ENCODE measurements at places on chromosomes 4 and X. TPM values are rescaled to one million over a fixed set of nuclear protein-coding genes. Genes with fewer than 3 reads are reported as not detected.

GRCh38 chrX:38970845-38971244, 169.6 kb downstream of the MID1IP1 start:
- DNase-seq, result no peak
- H3K36me3 ChIP-seq, result no peaks in the 10 kb centered on the region
- no peaks in the 10 kb centered on the region for H3K27me3 ChIP-seq
- H3K27ac ChIP-seq, result no peak overlapping the region

GRCh38 chr4:26032142-26032541, 118.1 kb downstream of the SMIM20 start:
- no peak overlapping the region for H3K4me3 ChIP-seq
- DNase-seq, result no peak
- H3K27ac ChIP-seq, result no peak overlapping the region
- H3K4me1 ChIP-seq, result peaks cover 6% of the 10 kb centered on the region
- H3K27me3 ChIP-seq, result no peaks in the 10 kb centered on the region

DNA sequence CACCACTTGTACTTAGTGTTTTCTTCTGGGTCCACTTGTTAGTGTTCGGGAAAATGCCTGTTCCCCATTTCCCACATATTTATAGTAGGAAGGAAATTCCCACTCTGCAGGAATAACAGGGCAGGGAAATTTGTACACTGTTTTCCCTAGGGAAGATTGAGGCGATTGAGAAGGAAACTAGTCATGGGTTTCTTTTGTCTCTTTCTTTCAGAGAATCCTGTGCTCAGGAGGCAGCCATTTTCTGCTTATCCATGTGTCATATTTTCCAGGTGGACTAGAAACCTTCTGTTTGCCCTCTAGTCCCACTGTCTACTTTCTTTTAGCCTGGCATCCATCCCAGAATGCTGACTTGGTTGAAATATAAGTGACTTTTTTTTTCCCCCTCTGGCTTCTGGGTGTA, 299.1 kb upstream of the ANKRD50 start:
- no peak overlapping the region for H3K27ac ChIP-seq
- DNase-seq, result no peak
- no peak overlapping the region for H3K4me3 ChIP-seq
- no peaks in the 10 kb centered on the region for H3K4me1 ChIP-seq
- no peaks in the 10 kb centered on the region for H3K27me3 ChIP-seq

DNA sequence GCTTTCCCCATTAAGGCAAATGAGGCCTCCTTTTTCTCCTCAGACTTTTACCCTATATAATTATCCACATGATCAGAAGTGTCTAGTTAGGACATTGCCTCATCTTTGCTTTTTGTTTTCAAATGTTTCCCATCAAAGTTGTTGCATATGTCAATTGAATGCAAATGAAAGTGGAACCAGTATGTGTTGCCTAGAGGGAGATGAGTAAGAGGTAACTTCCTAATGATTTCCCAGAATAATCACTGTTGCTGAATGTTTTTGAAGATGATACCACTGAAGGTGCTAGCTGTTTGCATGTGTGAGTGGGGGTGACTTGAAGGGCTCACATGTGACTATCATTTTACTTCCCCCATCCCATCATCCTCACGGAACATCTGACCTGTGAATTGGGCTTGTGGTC, 33.9 kb downstream of the PAK3 start:
- H3K4me1 ChIP-seq, result no peaks in the 10 kb centered on the region
- no peak for DNase-seq
- H3K36me3 ChIP-seq, result no peaks in the 10 kb centered on the region

DNA sequence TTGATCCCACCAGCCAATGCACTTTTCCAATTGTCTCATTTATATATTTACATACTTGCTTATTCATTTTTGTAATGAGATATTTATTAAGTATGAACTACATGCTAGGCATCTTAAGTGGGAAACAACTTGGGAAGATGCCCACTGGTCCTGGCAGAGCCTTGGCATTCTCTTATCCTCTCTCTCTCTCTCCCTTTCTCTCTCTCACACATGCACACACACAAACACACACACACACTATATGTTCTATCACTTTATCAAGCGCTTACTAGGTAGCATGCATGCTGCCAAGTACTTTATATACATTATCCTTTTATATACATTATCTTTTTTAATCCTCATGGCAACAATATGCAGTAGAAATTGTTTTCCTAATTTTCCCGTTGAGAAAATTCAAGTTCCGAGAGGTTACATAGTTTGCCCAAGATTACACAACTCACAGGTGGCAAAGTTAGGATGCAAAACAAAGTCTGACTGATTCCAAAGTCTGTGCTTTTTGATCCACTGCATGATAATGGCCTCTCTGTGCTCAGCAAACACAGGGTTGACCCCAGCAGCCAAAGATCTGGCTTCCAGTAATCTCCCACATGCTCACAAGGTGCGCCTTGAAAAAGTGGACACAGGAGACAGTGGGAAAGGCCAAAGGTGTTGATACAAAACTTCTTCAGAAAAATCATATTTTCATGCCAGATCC, 173.1 kb upstream of the KLF3 start:
- peaks cover 2% of the 10 kb centered on the region for H3K4me1 ChIP-seq
- no peaks in the 10 kb centered on the region for H3K36me3 ChIP-seq
- no peak for DNase-seq
- H3K27me3 ChIP-seq, result no peaks in the 10 kb centered on the region

- peaks cover 16% of the 10 kb centered on the region for H3K4me1 ChIP-seq
- H3K27ac ChIP-seq, result peak overlapping the region; percentile 68
- DNase-seq, result no peak
- H3K36me3 ChIP-seq, result no peaks in the 10 kb centered on the region
- no peaks in the 10 kb centered on the region for H3K27me3 ChIP-seq
Measured at GRCh38 chr4:2962614-2963174, 512 bp downstream of the NOP14 start.

DNA sequence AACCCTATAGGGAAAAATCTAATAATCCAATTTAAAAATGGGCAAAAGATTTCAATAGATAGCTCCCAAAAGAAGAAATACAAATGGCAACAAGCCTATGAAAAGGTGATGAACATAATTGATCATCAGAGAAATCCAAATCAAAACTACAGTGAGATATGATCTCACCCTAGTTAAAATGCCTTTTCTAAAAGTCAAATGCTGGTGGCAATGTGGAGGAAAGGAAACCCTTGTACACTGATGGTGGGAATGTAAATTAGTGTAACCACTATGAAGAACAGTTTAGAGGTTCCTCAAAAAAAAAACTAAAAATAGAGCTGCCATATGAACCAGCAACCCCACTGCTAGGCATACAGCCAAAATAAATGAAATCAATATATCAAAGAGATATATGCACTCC, 44.5 kb downstream of the STPG2 start:
- no peaks in the 10 kb centered on the region for H3K4me1 ChIP-seq
- H3K27me3 ChIP-seq, result no peaks in the 10 kb centered on the region
- no peak overlapping the region for H3K27ac ChIP-seq

GRCh38 chrX:42715701-42716262, 62.2 kb downstream of the PPP1R2C start:
- no peak for DNase-seq
- no peaks in the 10 kb centered on the region for H3K36me3 ChIP-seq
- peaks cover 1% of the 10 kb centered on the region for H3K4me1 ChIP-seq
- no peak overlapping the region for H3K27ac ChIP-seq
- no peaks in the 10 kb centered on the region for H3K27me3 ChIP-seq

- no peaks in the 10 kb centered on the region for H3K4me1 ChIP-seq
- H3K27ac ChIP-seq, result no peak overlapping the region
- no peak overlapping the region for H3K4me3 ChIP-seq
Measured at GRCh38 chr4:123083646-123084045, 161.2 kb upstream of the NUDT6 start.

- DNase-seq, result no peak
- H3K27me3 ChIP-seq, result no peaks in the 10 kb centered on the region
- H3K27ac ChIP-seq, result no peak overlapping the region
- peaks cover 2% of the 10 kb centered on the region for H3K4me1 ChIP-seq
- H3K4me3 ChIP-seq, result no peak overlapping the region
Measured at GRCh38 chrX:115360220-115360781, 70.8 kb downstream of the LUZP4 start.

- DNase-seq, result no peak
- H3K36me3 ChIP-seq, result no peaks in the 10 kb centered on the region
- no peaks in the 10 kb centered on the region for H3K4me1 ChIP-seq
Measured at GRCh38 chrX:75421688-75422230, 101.1 kb downstream of the ZDHHC15 start.

- no peak for DNase-seq
- H3K4me1 ChIP-seq, result no peaks in the 10 kb centered on the region
- H3K36me3 ChIP-seq, result no peaks in the 10 kb centered on the region
Measured at GRCh38 chr4:1939664-1940509, 68.7 kb downstream of the NSD2 start.

DNA sequence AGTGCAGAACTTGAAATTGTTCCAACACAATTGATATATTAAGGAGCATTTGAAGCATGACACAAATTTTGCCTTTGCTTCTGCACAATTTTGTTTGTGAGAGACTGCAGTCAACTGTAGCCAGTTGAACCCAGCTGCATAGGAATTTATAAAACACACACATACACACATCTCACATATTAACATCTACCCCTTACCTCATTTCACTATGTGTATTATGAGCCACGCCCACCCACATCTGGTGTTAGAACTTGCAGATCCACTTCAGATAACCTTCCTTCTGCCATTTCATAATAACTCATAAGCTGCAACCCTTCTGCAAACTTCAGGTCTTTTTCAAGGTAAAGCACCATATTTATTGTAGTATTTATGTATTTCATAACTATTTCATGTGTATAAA, 188.1 kb upstream of the WDFY3 start:
- H3K36me3 ChIP-seq, result no peaks in the 10 kb centered on the region
- DNase-seq, result no peak
- H3K4me3 ChIP-seq, result no peak overlapping the region
- H3K4me1 ChIP-seq, result no peaks in the 10 kb centered on the region
- no peaks in the 10 kb centered on the region for H3K27me3 ChIP-seq

DNA sequence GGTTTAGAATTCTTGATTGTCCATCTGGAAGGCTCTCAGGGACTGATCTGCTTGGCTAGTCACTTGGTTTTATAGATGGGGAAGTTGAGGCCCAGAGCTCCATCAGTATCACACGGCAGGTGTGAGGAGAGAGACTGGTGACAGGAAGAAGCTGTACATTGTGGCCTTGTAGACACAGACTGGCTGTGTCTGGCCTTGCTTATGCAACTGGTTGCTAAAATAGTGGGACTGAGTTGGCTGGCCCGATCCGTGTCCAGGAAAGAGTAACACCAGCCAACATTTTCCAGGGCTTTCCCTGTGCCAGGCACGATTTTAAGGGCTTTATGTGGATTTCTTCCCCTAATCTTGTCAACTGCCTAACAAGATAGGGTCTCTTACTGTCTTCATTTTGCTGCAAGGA, 2.8 kb downstream of the TBC1D14 start:
- no peak for DNase-seq
- no peaks in the 10 kb centered on the region for H3K27me3 ChIP-seq
- H3K4me3 ChIP-seq, result no peak overlapping the region
- H3K4me1 ChIP-seq, result peaks cover 22% of the 10 kb centered on the region

- H3K36me3 ChIP-seq, result no peaks in the 10 kb centered on the region
- no peak overlapping the region for H3K27ac ChIP-seq
- DNase-seq, result peak; percentile 23
- H3K4me1 ChIP-seq, result peaks cover 3% of the 10 kb centered on the region
- H3K4me3 ChIP-seq, result no peak overlapping the region
Measured at GRCh38 chr4:83639849-83640493, 104.1 kb downstream of the GPAT3 start.

- no peak overlapping the region for H3K4me3 ChIP-seq
- no peak for DNase-seq
- no peak overlapping the region for H3K27ac ChIP-seq
- H3K27me3 ChIP-seq, result no peaks in the 10 kb centered on the region
Measured at GRCh38 chr4:155017426-155017825, 191.0 kb upstream of the NPY2R start.

The FAM200B gene
- total RNA-seq, result 57.1 TPM

The ARAP2 gene
- 13.0 TPM for total RNA-seq

The IL21 gene
- total RNA-seq, result not detected

The SHISA3 gene
- total RNA-seq, result 1.7 TPM

The LRP2BP gene
- total RNA-seq, result 3.0 TPM

Measured in ovary (tissue), 10 donors.